Activated CD4-positive, alpha-beta T cell treated with anti-CD3 and anti-CD28 coated beads for 4 hours (primary cell): ENCODE measurements at places on chromosomes 4 and X.

- DNase-seq: no peak
These were observed 6.0 kb upstream of the BCOR start for GRCh38 chrX:40103565-40104323.

DNA sequence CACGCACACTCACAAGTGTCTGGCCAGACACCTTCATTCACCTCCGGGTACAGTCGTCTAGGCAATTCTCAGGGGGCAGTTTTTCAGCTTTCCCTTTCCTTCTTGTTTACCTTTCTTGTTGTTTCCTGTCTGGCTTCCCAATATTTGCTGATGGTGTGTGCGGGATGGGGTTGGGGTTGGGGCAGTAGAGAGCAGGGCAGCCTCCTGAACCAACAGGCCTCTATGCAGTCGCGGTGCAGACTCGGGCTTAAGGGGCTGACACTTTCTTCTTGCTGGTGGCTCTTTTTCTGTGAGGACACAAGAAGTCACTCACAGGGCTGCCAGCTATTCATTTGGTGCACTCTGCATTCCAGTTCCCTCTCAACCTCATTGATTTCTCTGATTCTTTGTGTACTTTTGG is 56.4 kb downstream of the NBDY start:
- DNase-seq: no peak

DNA sequence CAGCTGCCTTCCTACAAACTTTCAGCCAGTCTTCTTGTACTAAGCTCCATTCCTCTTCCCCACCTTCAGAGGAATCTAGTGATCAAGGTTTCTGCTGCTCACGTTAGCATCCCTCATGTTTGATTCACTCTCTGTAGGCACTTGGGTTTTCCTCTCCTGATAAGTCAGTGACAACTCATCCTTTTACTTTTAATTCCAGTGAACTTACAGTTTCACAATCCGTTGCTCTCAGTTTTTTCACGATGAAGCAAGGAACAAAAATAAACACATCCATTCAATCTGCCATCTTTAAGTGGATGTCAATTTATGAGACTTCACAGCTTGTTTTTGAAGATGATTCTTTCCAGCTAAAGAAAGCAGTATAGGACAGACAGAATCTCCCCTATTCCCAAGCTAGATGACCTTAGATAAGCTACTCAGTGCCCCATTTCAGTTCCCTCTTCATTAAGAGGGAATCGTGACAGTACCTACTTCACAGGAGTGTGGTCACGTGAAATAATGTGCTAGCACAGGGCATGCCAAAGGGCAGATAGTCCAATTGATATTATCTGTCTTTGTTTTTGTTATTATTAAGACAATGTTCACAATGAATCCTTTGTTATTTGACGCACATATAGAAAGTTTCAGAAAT is 234.3 kb downstream of the PALLD start:
- no peak for DNase-seq

- no peak for DNase-seq
These were observed 1148.0 kb upstream of the DIAPH2 start for GRCh38 chrX:95536661-95537060.

DNA sequence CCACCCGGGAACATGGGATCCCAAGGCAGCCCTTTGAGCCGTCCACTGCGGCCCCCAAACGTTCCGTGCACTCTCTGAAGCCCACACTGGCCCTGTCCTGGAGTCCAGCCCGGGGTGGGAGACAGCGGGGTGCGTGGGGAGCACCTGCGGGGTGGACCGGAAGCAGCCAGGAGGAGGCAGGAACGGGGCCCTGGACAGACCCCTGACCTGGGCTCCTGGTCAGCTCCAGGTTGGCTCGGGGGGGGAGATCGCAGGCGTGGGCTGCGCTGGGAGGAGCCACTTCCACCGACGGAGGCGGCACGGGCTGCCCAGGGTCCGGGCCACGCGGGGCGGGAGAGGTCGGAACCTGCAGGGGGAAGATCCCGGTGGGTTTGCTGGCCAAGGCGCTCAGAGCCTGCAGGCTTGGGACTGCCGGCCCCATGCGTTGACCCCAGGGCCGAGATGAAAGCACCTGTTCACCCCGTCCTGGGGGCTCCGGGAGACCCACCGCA is 5.7 kb upstream of the PLCXD1 start:
- no peak for DNase-seq

DNA sequence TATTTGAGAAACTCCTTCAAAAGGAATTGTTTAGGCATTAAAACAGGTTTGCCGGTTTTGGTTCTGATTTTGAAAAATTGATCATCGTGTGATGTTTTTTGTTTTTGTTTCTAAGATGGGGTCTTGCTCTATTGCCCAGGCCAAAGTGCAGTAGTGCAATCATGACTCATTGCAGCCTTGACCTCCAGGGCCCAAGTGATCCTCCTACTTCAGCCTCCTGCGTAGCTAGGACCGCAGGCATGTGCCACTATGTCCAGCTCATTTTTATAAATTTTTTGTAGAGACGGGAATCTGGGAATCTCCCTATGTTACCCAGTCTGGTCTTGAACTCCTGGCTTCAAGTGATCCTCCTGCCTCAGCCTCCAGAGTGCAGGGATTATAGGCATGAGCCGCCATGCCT is 35.0 kb downstream of the CLCN3 start:
- no peak for DNase-seq

DNA sequence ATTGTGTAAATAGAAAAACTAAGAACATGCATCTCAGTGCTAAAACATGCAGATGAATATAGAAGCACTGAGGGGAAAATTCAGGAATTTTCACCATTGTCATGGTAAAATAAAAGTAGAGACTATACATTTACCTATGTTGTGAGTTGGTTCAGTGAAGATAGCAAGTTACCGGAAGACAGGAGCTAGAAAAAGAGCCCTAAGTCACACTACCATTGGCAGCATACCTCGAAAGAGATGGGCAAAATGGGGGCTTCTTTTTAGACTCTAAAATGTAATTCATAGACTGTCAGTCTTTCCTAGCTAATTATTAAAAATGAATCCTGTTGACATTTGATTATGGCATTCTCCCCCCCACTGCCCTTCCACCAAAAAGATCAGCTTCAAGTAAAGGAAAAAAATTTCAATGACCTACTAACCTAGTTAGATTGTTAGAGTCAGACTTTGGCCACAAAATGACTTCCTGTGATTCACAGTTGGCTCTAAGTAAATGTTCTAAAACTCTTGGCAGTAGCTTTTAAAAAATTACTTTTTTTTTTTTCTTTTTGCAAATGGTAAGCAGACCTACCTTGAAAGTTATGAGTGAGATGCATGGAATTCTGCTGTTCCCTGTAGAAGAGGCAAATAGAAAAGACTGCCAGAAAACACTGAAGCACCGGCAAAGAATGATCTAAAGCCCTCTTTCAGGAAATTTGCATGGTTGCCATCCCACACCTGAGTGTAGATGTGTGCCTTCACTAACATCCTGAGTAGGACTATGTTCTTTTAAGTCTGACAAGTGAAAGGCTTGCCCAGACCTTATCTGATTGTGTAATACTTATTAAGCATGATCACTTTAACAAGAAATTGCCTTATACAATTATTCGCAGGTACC is 26.4 kb upstream of the ARSJ start:
- DNase-seq: no peak

GRCh38 chrX:132443196-132444135 is 45.4 kb downstream of the MBNL3 start:
- no peak for DNase-seq

DNA sequence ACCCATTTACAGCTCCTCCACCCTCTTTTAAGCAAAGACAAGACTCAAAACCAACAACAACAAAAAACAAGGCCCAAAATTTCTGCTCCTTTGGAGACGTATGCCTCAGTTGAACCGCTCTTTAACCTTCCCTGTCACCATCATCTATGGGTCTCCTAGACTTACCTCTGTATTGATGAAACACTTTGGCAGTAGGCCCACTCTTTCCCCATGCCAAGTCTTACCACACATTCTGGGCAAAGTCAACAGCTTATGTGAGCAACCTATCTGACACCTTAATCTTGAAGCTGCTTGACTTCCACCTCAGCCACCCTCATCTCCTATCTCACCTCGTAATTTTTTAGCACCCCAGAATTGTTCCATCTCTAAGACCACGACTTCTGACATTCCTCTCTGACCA is 99.7 kb upstream of the CXorf66 start:
- DNase-seq: no peak
